ENCODE measurements at places on chromosomes 2 and 18.

GRCh38 chr2:99450199-99450598, 39.6 kb downstream of the REV1 start:
- DNase-seq, result no peak

DNA sequence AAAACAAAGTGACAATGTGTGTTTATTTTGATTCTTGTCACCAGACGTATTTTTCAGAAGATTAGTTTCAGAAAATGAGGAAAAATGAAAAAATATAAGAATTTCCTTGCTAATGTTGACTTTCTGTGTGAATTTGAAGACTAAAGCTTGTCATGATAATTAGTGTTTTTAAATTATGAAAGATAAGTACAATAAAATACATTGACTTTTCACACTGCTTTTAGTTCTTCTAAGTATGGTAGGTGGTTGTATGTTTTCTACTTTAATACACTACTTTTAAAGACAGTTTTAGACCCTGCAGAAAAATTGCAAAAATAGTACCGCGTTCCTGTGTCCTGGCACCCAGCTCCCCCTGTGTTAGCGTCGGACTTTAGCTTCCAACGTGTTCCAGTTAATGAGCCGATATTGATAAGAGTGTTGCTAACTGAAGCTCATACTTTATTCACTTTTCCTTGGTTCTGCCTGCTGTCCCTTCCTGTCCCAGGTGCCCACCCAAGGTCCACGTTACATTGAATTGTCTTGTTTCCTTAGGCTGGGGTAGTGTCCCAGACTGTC, 695 bp downstream of the RBFA start:
- no peak for DNase-seq

GRCh38 chr2:214201892-214202291, 209.0 kb upstream of the VWC2L start:
- DNase-seq, result no peak

- no peak for DNase-seq
Measured at GRCh38 chr2:222423186-222423585, 1.2 kb upstream of the SGPP2 start.

GRCh38 chr2:223626716-223627115, 24.6 kb upstream of the SCG2 start:
- DNase-seq, result no peak

- DNase-seq, result no peak
Measured at GRCh38 chr2:30266051-30266621, 34.8 kb downstream of the LBH start.

All from stimulated activated CD4-positive, alpha-beta T cell treated with anti-CD3 and anti-CD28 coated beads, Interleukin-15, amount 100 ng/mL, for 1 hour (primary cell).